ENCODE measurements at places on chromosomes 13 and 19.

- DNase-seq, result no peak
These were observed 7.4 kb upstream of the SPRY2 start for GRCh38 chr13:80348314-80348713.

GRCh38 chr13:41229356-41229755 is 34.0 kb downstream of the MTRF1 start:
- DNase-seq, result no peak

DNA sequence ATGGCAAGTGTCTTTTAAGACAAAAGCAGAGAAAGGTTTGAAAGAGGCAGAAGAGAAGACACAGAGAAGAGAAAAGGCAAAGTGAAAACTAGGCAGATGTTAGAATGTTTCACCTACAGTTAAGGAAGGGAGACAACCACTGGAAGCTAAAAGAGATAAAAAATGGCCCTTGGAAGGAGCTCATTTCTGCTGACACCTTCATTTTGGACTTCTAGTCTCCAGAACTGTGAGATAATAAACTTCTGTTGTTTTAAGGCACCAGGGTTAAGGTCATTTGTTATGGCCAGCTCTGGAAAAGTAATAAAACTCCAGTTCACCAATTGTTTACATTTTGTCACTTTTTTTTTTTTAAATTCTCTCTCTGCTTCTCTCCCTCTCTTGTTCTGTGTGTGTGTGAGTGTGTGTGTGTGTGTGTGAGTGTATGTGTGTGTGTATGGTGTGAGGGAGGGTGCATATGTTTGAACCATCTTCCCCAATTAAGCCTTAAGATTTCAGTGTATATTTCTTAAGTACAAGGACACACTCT is 374.6 kb downstream of the DACH1 start:
- DNase-seq, result no peak

DNA sequence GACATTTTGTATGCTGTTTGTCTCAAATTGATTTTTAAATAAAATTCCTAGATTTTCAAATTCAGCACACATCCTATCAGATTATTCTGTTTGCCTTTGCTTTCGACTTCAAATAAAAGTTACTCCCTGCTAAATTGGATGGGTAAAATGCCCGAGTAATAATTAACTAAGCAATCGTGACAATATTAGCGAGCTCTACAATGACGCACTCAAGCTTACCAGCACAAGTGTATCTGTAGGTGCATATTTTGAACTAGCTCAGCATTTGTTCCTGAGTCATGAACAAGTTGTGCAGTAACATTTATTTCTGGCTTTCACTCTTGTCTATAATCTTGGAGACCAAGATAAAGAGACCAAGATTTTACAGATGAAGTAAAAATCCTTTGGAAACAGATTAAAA is 113.4 kb downstream of the UBL3 start:
- no peak for DNase-seq

DNA sequence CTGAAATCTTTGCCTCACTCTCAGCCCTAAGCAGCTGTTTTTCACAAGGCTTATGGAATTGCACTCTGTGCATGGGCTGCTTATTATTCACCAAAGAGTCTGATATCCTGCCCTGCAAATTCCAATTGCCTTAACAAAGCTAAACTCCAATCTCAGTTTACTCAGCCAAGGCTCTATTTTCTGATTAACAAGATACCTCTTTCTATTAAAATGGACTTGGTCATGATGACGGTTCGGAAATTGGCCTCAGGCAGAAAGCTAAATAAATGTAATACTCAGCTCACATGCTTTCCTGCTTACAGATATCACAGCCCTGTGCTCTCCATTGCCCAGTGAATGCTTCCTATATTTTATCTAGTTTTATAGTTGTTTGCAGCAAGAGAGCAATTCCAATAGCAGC is 1270.8 kb downstream of the PCDH9 start:
- DNase-seq, result no peak

GRCh38 chr13:20499986-20500385 is 25.7 kb downstream of the CRYL1 start:
- no peak for DNase-seq

DNA sequence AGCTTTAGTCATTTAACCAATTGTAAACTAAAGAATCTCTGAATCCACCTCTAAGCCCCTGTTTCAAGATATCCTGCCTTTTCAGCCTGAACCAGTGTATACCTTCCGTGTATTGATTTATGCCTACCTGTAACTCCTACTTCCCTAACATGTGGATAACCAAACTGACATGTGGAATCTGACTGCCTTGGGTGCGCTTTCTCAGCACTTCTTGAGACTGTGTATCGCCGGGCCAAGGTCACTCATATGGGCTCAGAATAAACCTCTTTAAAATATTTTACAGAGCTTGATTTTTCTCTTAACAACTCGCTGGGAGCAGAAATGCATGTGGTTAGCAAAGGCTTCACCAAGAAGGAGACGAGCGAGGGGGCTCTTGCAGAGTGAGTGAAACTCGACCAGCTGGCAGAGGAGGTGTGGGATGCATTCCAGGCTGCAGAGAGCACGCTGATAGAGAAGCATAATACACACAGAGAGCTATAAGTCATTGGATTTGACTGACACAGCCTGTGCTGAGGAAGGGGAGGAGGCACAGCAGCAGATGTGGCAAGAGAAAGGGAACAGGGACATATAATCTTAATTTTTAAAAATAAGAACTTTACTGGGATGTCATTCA is 268.2 kb upstream of the MAB21L1 start:
- DNase-seq, result peak; percentile 27
